NCI-H460 (cell line): ENCODE measurements at places on chromosomes 5 and 9.

- DNase-seq: no peak
Observed at GRCh38 chr5:53160895-53161294, 51.3 kb upstream of the MOCS2 start.

DNA sequence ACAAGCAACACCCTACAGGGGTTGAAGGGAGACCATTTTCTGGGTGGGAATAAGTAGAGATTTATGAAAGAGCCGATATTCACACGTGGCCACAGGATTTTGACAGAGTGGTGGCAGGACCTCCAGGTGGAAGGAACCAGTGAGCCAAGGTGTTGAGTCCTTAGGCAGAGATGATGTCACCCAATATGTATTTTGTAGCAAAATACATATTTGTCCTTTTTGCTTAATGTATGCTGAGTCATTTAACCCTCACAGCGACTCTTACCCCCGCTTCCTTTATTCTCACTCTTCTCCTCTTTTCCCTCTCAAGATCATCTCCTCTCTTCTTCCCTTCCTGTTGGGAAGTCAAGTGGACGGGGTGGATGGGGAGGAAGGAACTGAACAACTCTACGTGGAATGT, 215.7 kb upstream of the S1PR3 start:
- peak; percentile 2 for DNase-seq

DNA sequence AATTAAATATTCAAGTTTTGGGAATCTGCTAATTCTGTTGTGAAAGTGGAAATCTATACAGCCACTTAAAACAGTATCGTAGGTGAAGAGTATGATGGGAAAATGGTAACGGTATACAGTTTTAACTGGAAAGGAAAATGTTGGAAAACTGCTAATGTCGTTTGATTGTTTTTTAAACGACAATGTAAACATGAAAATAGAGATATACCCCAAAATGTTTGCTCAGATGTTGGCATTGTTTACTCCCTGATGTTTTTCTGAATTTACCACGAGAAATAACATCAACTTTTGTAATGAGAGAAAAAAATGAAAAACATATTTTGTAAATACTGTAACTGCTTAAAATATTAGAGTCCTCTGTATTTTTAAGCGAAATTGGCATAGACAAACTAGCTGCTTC, 2.7 kb downstream of the MATR3 start:
- no peak for DNase-seq

DNA sequence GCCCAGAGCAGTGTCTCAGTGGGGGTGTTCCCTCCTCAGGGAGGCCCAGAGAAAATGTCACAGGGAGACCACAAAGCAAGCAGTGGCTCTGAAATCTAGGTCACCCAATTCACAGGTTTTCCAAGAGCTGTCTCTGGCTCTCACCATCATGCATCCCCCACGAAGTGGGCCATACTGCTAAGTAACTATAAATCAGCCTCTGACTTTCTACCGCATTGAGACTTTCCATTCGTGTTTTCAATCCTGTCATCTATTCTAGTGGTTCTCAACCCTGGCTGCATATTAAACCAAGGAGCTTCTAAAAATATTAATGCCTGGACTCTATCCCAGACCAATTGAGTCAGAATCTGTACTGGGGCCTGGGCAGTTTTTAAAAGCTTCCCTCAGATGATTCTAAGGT, 2.0 kb upstream of the C1QTNF3 start:
- DNase-seq: no peak
